Activated CD4-positive, CD25-positive, alpha-beta regulatory T cell treated with anti-CD3 and anti-CD28 coated beads, Interleukin-2, amount 50 U/mL, for 16 hours (primary cell): ENCODE measurements at places on chromosomes 13 and 19.

DNA sequence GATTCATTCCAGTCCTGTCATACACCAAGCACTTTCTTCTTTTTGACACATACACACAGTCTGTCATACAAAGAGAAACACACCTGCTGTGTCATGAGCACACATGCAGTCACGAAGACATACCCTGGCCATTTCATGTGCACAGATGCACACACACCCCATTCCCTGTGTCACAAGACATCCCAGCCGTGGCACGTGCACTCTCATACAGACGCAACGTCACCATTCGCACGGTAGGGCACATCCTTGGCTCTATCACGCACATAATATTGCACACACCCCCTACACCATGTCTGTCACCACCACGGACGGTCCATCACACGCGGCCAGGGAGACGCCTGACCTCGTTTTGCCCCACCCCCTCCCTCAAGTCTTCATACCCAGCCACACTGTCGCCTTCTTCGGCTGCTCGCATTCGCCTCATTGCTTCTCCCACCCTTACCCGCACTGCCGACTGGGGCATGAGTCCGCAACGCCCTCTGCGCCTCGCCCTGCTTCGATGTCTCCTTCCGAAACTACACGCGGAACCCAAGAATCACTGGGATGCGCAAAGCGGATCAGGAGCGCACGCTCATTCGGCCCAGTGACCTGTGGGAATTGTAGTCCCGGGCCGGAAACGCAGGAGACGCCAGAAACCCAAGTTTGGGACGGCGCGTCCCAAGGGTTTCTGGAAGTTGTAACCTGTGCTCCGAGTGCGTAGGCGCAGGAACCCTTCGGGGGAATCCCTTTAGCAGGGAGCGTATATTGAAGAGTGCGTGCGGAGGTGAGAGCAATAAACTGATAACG, 6.8 kb upstream of the ZNF283 start:
- peak; percentile 2 for DNase-seq

- DNase-seq: no peak
Observed at GRCh38 chr13:94706843-94707399, 5.4 kb downstream of the SOX21 start.

DNA sequence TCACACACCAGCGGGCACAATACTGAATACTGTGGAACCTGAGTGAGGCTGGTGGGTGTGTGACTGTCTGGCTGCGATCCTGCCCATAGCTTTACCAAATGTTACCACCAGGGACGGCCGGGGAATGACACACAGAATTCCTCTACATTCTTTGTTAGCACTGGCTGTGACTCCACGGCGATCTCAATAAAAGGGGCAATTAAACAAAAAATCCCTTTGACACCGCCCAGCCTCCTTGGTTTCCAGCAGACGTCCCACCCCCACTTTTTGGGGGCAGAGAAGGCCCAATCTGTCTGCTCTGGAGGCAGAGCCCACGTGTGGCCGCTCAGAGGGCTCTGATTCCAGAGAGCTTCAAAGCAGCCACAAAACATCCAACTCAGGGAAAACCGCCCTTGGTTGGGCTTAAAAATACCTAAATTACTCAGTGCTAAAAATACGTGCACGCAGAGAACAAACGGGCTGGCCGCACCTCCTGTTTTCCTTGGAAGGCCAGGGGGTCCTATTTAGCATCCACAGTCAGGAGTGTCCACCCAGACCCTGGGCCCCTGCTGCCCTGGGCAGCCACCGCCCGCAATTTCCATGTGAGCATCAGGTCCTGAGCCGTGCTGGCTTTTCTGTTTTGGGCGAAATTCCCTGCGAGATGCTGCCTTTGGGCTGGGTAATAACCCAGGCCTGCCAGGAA, 47.8 kb downstream of the GADD45B start:
- DNase-seq: no peak

DNA sequence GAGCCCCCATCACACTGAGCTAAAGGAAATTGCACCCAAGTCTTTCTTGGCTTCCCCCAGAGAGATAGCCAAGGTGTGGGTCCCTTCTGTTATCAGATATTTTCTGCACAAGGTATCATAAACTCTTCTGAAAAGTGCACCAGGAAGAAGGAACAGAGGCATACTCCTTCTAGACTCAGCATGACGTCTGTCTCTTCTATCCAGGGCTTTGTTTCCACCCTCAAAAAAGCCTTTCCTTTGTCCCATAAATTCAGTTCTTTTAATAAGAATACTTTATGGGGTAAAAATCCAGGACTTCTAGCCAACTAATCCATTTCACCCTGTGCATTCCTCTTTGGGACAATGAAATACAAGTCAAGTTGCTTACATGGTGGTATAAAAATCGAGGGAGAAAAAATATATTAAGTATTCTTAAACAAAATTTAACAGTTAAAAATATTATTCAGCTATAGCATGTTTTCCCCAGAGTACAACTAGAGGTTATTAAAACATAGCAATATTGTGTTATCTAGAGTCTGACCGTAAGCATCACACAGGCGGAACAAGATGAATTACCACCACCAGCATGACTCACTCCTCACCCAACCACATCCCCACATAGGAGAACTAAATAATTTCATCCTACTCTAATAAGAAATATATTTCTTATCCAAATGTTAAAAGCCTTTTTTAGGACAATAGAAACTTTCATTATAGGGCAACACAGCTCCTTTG, 79.9 kb upstream of the GPC6 start:
- DNase-seq: no peak

- no peak for DNase-seq
Observed at GRCh38 chr13:20701461-20701860, 2.0 kb upstream of the IL17D start.

DNA sequence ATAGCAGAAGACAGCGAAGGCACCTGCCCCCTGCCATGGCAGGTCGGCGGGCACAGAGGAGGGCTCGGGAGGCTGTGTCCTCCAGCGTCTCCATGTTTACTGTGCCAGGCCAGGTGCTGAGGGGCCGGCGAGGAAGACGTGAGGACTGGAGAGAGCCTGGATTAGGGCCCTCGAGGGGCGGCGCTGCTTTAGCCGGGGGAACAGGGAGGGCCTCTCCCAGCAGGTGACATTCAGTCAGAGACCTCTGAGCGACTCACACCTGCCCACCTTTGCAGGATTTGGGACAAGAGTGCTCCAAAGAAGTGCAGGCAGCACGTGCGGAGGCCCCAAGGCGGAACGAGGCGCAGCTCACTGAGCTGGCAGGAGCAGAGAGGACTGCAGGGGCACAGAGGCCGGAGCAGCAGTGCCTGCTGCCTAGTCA, 17.6 kb downstream of the KDM4B start:
- DNase-seq: no peak

- no peak for DNase-seq
Observed at GRCh38 chr19:14073261-14073924, 807 bp downstream of the MISP3 start.

- DNase-seq: peak; percentile 69
Observed at GRCh38 chr19:35213663-35214632, 14.6 kb downstream of the FAM187B start.

DNA sequence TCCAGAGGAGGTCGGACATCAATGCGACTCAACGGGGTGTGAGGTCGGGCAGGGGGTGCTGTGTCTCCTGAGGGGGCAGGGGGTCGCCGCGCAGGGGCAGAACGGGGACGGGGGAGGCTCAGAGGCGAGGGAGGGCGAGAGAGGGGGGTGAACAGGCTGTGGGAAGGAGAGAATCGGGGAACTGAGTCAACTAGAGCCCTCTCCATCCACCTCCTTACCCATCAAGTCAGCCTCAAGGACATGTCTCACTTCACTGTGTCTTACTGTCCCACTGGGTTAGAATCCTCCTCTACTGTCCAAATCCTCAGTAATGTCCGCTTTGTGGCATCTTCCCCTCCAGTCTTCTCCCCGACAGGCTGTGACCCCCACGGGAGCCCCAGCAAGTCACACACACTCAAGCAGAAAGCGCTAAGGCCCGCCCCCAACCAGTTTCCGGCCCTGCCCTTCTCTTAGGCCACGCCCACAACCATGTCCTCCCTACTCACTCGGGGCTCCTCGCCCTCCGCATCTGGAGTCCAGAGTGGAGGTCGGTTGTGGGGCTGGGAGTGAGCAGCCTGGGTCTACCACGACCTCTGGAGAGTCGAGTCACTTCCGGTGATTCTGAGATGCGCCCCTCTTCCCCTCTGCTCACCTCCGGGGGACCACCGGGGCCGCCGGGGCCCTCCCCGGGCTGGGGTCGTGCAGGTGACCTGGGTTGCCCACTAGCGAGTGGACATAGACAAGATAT, 9.3 kb downstream of the PLEKHA4 start:
- peak; percentile 68 for DNase-seq

- no peak for DNase-seq
Observed at GRCh38 chr13:51905787-51906186, 44.0 kb downstream of the CCDC70 start.
